Stimulated activated CD4-positive, alpha-beta T cell treated with anti-CD3 and anti-CD28 coated beads, Interleukin-15, amount 100 ng/mL, for 1 hour (primary cell): ENCODE measurements at places on chromosomes 6 and 20.

DNA sequence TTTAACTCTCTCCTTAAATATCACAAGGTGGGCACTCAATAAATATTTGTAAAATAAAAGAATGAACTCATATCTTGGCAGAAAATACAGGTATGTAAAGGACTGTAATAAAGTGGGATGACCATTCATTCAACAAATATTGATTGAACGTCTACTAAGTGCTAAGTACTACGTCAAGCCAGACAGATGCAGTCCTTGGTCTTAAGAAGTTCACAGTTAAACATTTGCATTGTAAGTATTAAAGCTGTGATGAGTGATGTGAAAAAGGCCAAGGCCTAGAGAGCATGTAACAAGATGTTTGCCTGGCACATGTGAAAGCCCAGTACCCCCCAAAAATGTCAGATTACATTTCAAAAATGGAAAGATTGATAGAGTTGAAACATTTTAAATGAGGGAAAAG is 130.1 kb upstream of the TMEM170B start:
- no peak for DNase-seq

DNA sequence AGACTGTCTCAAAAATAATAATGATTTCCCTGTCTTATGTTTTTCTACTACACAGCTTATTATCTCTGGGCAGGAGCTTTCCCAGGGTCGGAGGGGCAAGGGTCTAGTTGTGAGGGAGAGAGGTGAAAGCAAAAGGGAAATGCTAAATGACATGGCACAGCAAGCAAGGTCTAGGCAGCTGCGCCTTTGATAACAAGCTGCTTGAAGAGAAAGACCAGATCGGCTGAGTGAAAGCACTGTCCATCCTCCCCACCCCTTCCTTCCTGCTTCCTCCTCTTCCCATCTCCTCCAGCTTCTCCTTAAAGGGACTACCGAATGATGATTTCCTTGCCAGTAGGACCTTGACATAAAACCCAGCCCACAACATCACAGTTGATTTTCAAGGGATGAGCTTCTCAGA is 158.1 kb upstream of the AKAP12 start:
- no peak for DNase-seq

DNA sequence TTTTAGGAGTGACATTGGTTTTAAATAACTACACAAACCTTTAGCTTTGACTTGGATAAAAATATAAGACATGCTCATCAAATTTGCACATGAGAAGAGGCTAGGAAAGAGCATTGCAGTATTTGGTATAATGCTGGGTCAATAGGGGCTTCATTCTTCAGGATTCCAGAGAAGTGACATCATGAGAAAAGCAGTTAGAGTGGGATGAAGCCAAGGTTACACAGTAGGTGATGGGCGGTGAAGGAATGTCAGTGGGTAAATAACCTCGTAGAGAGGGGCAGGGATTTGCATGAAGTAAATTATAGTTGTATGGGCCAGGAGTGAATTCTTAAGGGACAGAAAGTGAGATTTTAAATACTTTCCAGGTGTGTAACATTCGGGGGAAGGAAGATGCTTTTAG is 216.2 kb downstream of the RFPL4B start:
- no peak for DNase-seq

DNA sequence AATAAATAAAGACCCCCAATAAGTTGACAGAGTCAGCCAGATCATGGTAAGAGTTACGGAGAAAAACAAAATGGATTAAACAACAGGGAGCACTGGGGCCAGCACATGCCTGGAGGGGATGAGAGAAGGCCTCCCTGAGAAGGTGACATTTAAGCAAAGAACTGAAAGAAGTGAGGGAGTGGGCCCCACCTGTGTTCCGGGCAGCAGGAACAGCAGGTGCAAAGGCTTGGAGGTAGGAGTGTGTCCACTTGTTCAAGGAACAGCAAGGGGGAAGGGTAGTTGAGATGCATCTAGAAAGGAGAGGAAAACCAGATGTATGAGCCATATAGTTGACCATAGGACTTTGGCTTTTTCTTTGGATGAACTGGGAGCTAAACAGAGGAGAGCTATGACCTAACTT is 7.6 kb upstream of the PREX1 start:
- DNase-seq = no peak

DNA sequence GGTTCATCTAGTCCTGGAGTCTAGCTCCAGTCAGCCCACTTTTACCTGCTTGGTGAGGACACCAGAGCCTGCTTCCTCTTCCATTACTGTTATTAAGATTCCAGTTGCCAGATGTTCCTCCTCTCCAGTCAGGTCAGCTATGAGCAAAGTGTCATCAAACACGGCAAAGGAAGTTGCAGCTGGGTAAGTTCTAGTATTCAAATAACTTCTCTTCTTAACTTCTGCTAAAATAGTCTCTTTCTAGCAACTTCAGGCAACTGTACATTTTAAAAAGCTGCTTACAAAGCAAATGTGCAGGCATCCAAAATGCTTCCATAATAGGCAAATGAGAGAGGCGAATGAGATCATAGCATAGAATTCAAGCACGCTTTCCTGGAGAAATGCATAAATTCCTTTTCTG is 18.4 kb upstream of the MRPS18A start:
- DNase-seq = no peak

GRCh38 chr20:61596687-61597330 is 344.7 kb downstream of the CDH4 start:
- DNase-seq = no peak

- no peak for DNase-seq
Measured at GRCh38 chr6:44415873-44416502, 28.5 kb downstream of the CDC5L start.

GRCh38 chr6:72554761-72555221 is 67.1 kb upstream of the KCNQ5 start:
- no peak for DNase-seq

DNA sequence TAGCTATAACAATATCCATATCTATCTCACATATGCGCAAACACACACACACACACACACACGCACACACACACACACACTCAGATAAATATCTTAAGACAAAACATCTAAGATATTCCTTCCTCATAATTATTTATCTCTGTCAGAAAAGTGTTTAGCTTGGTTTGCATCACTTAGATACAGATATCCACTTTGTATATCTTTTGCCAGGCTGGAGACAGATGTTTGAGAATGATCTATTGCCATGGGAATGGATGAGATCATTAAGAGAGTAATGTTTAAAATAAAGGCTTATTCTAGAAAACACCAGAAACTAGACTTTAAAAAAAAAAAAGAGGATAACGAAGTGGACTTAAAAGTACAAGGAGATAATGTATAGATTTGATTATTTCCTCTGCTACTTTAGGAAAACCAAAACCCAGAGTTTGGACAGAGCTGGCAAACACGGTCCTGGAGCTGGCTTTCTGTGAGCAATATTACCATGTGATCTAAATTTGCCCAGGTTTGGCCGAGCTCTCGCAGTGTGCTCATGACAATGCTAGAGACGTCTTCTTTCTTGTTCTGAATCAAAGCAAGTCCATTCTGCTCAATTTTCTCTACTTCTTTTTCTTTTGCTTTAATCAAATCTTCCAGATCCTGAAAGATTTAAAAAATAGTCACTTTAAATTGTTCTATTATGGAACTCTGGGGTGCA is 411.8 kb downstream of the SYNE1 start:
- no peak for DNase-seq

- no peak for DNase-seq
Measured at GRCh38 chr6:14456941-14457340, 339.4 kb downstream of the CD83 start.

- no peak for DNase-seq
Measured at GRCh38 chr6:16292432-16292831, 54.0 kb downstream of the GMPR start.

DNA sequence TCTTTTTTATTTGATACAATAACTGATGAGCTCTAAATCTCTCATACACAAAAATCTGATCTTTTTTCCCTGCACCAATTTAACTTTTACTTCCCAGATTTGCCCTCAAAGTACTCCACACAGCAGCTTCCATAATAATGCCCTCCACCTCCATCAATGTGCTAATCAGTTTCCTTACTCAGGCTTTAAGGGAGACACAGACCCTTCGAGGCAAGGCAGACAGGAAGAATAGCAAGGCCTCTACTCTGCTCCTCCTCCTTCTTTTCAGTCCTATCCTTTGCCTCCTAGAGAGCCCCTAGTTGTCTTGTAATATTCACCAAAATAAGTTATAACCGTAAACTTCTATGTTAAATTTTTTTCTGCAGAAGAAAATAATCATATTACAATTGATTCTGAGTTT is 444.9 kb upstream of the RNF217 start:
- DNase-seq = no peak

GRCh38 chr6:118963003-118963402 is 28.0 kb upstream of the MCM9 start:
- DNase-seq = no peak

GRCh38 chr6:159691963-159692287 is 1.1 kb downstream of the SOD2 start:
- no peak for DNase-seq

- DNase-seq = no peak
Measured at GRCh38 chr6:115976321-115976870, 84.3 kb downstream of the FRK start.

- no peak for DNase-seq
Measured at GRCh38 chr6:156731396-156731795, 45.8 kb upstream of the ARID1B start.

- no peak for DNase-seq
Measured at GRCh38 chr6:137638926-137639706, 144.9 kb upstream of the OLIG3 start.
